ENCODE measurements at places on chromosomes 1 and 21. TPM values are rescaled to one million over a fixed set of nuclear protein-coding genes. Genes with fewer than 3 reads are reported as not detected.

GRCh38 chr1:172002725-172003345 is 161.5 kb downstream of the DNM3 start:
- DNase-seq = no peak

The CCDC190 gene
- not detected for total RNA-seq

The HPDL gene
- 8.4 TPM for total RNA-seq

The KRTAP19-3 gene
- total RNA-seq = not detected

GRCh38 chr1:942864-943533 is 16.1 kb downstream of the NOC2L start:
- no peak for DNase-seq

DNA sequence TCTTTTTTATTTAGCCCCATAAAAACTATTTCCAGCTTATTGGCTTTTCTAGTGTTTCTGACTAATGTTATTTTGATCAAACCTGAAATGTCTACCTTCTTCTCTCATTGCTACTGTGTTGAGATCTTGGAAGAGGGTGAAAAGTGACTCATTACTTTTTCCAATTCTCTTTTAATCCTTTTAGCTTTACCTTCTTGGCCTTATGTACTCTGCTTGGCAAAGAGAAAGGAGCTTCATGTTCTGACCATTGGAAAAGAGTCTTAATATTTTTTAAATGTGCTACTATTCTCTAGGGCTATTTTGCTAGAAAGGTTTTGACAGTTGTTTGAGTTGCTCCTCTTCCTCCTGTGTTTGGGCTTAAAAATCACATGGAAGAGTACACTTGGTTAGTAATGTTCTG is 97.8 kb upstream of the CHODL start:
- no peak for DNase-seq

The F11R gene
- 35.9 TPM for total RNA-seq

The LINGO4 gene
- total RNA-seq = not detected

- no peak for DNase-seq
Measured at GRCh38 chr1:21089731-21090130, 87.0 kb downstream of the EIF4G3 start.

DNA sequence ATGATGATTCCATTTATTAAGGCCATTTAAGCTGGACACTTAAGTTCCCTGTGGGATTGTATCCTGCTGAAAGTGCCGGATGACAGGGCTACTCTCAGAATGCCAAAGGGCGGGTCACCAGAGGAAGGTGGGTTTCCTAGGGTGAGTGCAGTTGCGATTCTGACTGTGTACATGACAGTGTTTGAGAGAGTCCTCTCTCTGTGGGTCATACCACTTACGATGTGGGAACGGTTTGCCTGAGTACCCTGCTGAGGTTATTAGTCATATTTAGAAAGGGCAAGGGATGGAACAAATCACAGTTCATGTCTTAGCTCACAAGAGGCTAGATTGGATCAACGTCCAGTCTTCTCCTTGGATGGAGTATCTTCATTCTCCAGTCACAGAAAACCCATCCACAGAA is 461.9 kb downstream of the CAMTA1 start:
- no peak for DNase-seq

GRCh38 chr21:29238967-29239290 is 59.8 kb upstream of the BACH1 start:
- no peak for DNase-seq

The TENT5C gene
- total RNA-seq = 18.4 TPM

GRCh38 chr1:197284325-197284724 is 16.3 kb downstream of the CRB1 start:
- DNase-seq = no peak

The UBXN10 gene
- total RNA-seq = 0.28 TPM

The MPL gene
- total RNA-seq = not detected

The BGLAP gene
- total RNA-seq = 3.3 TPM

GRCh38 chr1:31549809-31550620 is 26.3 kb upstream of the TINAGL1 start:
- DNase-seq = no peak

GRCh38 chr1:76374086-76374485 is 299.5 kb downstream of the ST6GALNAC3 start:
- DNase-seq = no peak

The ETV3L gene
- not detected for total RNA-seq

The SV2A gene
- 23.9 TPM for total RNA-seq

The SPATC1L gene
- total RNA-seq = 8.9 TPM

The GPR61 gene
- 0.39 TPM for total RNA-seq

GRCh38 chr21:30408782-30409494 is 13.1 kb downstream of the KRTAP13-1 start:
- peak; percentile 29 for DNase-seq

The ZNF697 gene
- 0.31 TPM for total RNA-seq

GRCh38 chr1:228415221-228415620 is 1.4 kb downstream of the TRIM17 start:
- DNase-seq = no peak

GRCh38 chr1:240501115-240501514 is 110.8 kb downstream of the GREM2 start:
- DNase-seq = no peak

The S100A4 gene
- total RNA-seq = 394 TPM

- peak; percentile 4 for DNase-seq
Measured at GRCh38 chr1:53365437-53366063, 37.7 kb upstream of the LRP8 start.

DNA sequence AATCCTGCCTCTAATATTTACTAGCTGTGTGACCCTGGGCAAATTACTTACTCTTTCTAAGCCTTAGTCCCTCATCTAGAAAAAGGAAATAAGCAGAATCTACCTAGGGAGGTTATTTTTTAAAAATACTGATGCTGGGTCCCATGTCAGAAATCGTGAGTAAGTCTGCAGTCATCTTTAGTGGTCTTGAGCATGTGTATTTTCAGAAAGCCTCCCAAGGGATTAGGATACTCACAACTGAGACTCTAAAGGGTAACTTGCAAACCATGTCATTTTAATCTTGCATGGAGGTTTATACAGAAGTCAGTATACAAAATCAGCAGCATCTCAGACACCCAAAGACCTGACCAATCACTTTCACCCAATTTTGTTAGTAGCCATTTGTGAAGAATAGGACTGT is 43.2 kb downstream of the DSTYK start:
- no peak for DNase-seq

GRCh38 chr1:210250998-210251679 is 18.5 kb downstream of the SERTAD4 start:
- no peak for DNase-seq

GRCh38 chr1:191498318-191498717 is 659.9 kb upstream of the RGS18 start:
- no peak for DNase-seq

The MPZL1 gene
- 8.5 TPM for total RNA-seq

The CFHR4 gene
- not detected for total RNA-seq

DNA sequence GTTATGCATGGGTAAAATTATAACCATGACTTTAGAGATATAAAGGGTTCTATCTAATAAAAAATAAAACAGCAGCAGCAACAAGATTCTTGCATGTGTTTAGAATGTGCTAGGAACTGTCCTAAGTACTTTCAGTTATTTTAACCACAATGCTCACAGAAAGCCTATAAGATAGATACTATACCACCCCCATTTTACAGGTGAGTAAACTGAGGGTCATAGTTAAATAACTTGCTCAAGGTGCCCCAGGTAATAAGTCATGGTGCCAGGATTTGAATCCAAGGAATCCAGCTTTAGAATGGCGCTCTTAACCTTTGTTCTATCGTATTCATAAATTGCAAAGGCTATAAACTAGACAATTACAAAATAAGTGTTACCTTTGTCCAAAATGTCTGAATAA is 53.4 kb downstream of the FRRS1 start:
- no peak for DNase-seq

The CXADR gene
- total RNA-seq = 0.28 TPM

GRCh38 chr1:221172841-221173240 is 293.6 kb downstream of the HLX start:
- DNase-seq = no peak

DNA sequence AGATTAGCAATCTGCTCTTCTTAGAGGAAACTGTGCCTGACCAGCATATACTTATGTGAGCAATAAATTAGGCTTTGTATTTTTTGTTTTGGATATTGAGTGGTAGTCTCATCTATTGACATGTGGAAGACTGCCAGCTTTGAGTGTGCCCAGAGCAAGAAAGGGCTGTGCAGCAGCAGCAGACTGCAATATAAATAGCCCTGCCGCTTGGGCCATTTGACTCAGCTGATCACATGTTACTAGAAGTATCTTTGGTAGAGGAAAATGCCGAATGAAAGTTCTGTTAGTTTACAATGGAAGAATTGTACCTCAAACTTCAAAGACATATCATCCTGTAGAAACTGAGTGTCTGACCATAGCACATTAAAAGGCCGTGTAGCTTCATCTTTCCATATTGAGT is 9.1 kb upstream of the PSMB2 start:
- DNase-seq = no peak

GRCh38 chr21:35226328-35226727 is 177.2 kb upstream of the RUNX1 start:
- DNase-seq = no peak

DNA sequence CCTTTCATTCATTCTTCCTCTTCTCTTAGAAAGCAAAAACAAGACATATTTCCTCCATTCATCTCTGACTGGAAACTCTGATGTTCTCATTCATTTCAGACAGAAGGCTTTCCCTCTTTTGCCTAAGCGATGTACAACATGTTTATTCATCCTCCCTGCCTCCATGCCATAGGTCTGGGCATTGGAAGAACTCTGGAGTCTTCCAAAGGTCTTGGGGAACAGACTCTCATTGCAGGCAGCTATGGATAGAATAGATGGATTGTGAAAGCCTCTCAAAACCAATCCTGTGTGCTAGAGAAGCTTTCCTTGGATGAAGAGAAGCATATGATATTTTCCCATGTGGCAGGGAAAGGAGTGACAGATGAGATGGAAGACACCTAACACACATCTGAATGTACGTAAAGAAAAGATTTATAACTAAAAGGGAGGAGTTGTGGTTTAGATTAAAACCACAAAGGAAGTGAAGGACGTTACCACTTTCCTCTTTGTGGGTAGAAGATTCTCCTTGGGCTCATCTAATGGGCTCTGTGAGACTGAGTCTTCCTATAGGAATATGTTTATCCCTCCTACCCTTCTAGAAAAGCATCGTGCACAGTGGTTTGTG is 38.7 kb downstream of the BCL9 start:
- no peak for DNase-seq

- DNase-seq = no peak
Measured at GRCh38 chr1:70436622-70437251, 25.7 kb downstream of the CTH start.

- no peak for DNase-seq
Measured at GRCh38 chr1:25728301-25728935, 71.6 kb upstream of the SELENON start.

- DNase-seq = no peak
Measured at GRCh38 chr1:211630236-211631081, 45.0 kb downstream of the NEK2 start.

DNA sequence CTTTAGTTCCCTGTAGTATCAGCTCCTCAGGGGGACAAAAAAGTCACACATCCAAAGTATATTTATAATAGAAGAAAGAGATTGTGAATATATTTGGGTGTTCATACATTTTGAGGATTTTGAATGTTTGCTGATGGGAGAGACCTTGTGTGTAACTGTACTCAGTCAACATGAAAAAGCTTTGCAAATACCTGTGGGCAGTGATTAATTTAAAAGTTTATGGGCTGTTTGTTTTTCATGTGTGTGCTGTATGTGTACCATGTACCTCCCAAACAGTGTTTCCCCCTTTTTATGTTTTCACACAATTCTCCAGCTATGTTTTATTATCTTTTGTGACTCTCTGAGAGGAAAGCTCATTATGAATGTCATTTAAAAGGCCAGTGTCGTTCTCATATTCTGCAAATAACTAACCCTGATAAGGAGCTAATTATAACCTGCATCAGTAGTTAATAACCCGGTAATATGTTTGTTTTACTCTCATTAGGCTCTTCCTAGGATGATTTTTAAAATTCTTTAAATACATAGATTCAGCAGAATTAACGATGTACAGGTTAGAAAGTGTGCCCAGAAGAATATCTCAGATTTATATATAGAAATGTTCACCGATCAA is 271.5 kb downstream of the NFIA start:
- DNase-seq = no peak

- DNase-seq = no peak
Measured at GRCh38 chr1:33986390-33987095, 122.7 kb downstream of the HMGB4 start.

GRCh38 chr1:1058921-1059493 is 15.1 kb downstream of the RNF223 start:
- DNase-seq = no peak

Measured in activated naive CD8-positive, alpha-beta T cell treated with anti-CD3 and anti-CD28 coated beads, Interleukin-2, amount 10 ng/mL, durations not matched to agents 7 days and 5 days (primary cell).